Stimulated activated CD4-positive, alpha-beta T cell treated with anti-CD3 and anti-CD28 coated beads, TNF-alpha, amount 100 ng/mL, for 24 hours (primary cell): ENCODE measurements at places on chromosomes 6 and 20.

GRCh38 chr20:18793625-18794427 is 19.8 kb upstream of the SCP2D1 start:
- peak; percentile 74 for DNase-seq

- no peak for DNase-seq
Measured at GRCh38 chr20:50844430-50845100, 49.7 kb downstream of the BCAS4 start.

- DNase-seq = no peak
Measured at GRCh38 chr6:703552-703951, 10.6 kb upstream of the EXOC2 start.

GRCh38 chr6:105179244-105180065 is at the start of gene POPDC3:
Gene POPDC3, minus strand, starts transcription at chr6:105180014. Its CDS starts 18,105 bp downstream, at chr6:105161909.
- no peak for DNase-seq

DNA sequence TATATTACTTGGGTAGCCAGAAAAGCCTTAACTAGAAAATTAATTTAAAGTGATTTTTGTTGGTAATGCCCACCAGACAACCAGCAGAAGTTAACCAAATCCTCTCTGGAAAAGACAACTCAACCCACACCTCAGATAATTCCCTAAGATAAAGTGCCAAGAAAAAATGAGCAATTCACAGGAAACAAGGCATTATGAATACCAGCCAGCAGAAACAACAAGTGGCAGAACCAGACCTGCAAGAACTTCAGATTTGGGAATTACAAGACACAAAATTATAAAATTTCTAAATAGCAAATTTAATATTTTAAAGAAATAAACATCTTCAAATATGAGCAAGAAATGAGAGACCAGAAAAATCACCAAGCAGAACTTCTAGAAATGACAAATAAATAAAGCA is 80.0 kb upstream of the MRPS10 start:
- no peak for DNase-seq

- no peak for DNase-seq
Measured at GRCh38 chr20:61659994-61660346, 405.7 kb downstream of the TAF4 start.

GRCh38 chr6:106152952-106153351 is 66.8 kb downstream of the PRDM1 start:
- no peak for DNase-seq
